ENCODE measurements at places on chromosomes 5 and 9. TPM values are rescaled to one million over a fixed set of nuclear protein-coding genes. Genes with fewer than 3 reads are reported as not detected.

FAM221B gene
- total RNA-seq = not detected

NRG2 gene
- not detected for total RNA-seq

OR1J2 gene
- not detected for total RNA-seq

FAM78A gene
- 1.2 TPM for total RNA-seq

GRCh38 chr5:2110137-2110933, 227.6 kb upstream of the IRX4 start:
- DNase-seq = no peak

DNA sequence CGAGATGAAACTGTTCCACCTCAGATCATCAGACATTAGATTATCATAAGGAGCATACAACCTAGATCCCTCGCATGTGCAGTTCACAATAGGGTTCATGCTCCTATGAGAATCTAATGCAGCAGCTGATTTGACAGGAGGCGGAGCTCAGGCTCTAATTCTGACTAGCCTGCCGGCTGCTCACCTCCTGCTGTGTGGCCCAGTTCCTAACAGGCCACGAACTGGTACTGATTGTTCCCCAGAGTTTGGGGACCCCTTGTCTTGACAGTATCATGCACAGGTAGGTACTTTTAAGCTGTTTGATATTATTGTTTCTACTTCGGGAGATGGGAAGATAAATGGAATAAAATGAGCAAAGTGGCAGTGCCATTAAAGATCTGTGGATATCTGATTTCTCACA, 66.9 kb downstream of the ZCCHC7 start:
- no peak for DNase-seq

DNA sequence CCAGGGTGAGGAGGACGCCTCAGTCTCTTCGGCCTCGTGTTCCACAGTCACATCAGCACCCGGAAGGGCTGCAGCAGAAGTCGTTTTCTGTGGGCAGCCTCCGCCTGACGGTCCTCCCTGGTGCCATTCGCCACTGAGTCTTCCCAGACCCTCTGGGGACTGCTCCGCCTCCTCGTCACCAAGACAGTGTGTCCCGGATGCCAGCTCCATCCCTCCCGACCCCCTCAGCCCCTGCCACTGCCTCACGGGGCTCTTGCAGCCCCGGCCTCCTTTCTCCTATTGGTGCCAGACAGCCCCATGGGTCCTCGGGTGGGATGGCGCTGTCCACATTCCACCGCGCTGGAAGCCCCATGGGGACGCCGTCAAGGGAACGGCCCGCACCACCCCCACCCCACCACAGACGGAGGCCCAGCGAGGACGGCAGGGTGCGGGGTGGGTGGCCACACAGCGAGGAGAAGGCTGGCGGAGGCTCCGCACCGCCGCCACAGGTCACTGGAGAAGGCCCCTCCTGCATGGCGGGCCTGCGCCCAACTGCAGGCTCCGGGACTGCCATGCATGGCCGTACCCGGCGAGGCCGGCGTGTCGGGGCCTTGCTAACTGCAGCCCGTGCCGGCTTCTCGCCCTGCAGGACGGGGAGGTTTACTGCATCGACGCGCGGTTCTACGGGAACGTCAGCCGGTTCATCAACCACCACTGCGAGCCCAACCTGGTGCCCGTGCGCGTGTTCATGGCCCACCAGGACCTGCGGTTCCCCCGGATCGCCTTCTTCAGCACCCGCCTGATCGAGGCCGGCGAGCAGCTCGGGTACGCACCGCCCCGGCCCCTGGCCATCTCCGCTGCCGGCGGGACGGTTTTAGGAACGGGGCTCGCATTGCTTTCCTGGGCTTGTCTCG, 43.6 kb upstream of the CACNA1B start:
- no peak for DNase-seq

- no peak for DNase-seq
These were observed 591.9 kb downstream of the SEMA5A start for GRCh38 chr5:8953911-8954438.

GRCh38 chr9:133968428-133968827, 23.7 kb downstream of the VAV2 start:
- DNase-seq = no peak

Data from stomach (tissue), 19 donors.